ENCODE measurements at places on chromosomes 2 and 18. TPM values are rescaled to one million over a fixed set of nuclear protein-coding genes. Genes with fewer than 3 reads are reported as not detected.

UBR3 gene
- 26.7 TPM for total RNA-seq

PKDCC gene
- not detected for total RNA-seq

SLC40A1 gene
- total RNA-seq = not detected

DNA sequence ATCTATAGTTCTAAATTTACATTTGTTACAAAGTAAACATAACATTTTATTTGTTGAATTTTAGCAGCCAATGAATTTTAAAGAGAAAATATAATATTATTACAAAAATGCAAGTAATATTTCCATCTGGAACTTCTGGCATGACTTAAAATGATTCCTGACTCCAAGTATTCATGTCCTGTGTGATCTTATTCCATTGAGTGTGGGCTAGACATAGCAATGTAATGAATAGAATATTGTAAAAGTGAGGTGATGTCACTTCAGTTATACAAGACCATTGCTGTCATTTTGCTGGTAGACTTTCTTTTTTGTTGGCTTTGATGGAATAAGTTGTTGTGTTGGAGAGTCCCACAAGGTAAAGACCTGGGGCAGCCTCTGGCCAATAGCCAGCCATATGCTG is 912.2 kb upstream of the PIK3C3 start:
- DNase-seq = no peak

DNA sequence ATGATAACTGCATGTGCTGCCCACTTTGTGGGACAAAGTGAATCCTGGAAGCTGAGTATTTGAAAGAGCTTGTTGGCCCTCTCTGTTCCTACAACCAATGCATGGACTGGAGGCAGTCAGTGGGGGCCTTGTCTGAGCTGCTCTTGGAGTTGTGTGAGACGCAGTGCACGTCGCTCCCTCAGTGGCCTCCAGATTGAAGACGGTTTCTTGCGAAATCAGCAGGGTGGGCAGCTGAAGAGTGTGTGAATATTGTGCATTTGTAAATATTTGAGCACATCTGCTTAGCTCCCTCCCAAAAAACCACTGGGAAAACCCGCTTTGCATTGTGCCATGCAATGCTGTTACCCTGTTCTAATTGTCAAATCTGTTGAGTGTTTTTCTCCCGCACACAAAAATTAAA is 782.8 kb downstream of the PLCL1 start:
- no peak for DNase-seq

- no peak for DNase-seq
These were observed 35.8 kb upstream of the KCNH7 start for GRCh38 chr2:162874412-162874811.

- no peak for DNase-seq
These were observed 94.1 kb downstream of the CAMKMT start for GRCh38 chr2:44455877-44456276.

- DNase-seq = no peak
These were observed 65.7 kb downstream of the PDCL3 start for GRCh38 chr2:100628506-100628905.

DNA sequence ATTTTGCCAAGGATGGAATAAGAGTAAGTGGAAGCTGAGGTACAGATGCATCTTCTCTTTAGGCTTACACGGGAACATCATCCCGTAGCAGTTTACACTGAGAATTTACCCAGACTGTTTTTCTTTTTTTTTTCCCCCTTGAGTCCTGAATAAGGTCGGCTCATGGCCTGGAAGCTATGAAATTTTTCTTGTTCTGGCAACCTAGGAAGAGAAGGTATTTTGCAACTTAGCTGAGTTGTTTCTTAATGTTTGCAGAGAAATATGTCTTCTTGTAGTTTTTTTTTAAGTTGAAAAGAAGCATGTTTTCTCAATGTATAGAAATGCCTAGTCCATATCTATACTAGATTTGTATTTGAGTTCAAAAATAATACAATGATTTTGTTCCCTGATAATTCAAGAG is 712.5 kb downstream of the TDRD15 start:
- no peak for DNase-seq

Data from Karpas-422 (cell line).